Erythroblast (primary cell): ENCODE measurements at places on chromosomes 11 and 22.
A peak's percentile ranks its signal among the peaks of the same experiment; 100 is the strongest.

GRCh38 chr11:124602193-124602592 is 9.0 kb upstream of the PANX3 start:
- no peak for DNase-seq

- no peak for DNase-seq
Observed at GRCh38 chr11:19935507-19935906, 222.9 kb downstream of the NAV2 start.

- no peak for DNase-seq
Observed at GRCh38 chr22:28000361-28000760, 81.3 kb upstream of the PITPNB start.

DNA sequence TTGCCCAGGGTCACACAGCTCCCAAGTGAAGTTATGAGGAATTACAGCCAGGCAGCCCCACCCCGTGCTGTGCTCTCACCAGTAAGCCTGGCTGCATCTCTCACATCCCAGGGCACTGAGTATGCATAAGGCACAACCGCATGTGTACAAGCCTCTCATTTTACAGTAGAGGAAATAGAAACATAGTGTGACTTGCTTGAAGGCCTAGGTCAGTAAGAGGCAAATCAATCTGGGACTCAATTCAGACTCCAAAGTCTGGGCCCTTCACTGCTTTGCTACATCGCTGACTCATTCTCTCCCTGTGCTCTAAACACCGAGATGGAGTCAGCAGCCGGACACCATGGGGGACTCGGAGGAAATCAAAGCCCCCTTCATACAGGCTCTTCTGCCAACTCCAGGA is 7.9 kb downstream of the ABTB2 start:
- DNase-seq: no peak

GRCh38 chr11:117066959-117067358 is 31.3 kb downstream of the SIK3 start:
- no peak for DNase-seq

DNA sequence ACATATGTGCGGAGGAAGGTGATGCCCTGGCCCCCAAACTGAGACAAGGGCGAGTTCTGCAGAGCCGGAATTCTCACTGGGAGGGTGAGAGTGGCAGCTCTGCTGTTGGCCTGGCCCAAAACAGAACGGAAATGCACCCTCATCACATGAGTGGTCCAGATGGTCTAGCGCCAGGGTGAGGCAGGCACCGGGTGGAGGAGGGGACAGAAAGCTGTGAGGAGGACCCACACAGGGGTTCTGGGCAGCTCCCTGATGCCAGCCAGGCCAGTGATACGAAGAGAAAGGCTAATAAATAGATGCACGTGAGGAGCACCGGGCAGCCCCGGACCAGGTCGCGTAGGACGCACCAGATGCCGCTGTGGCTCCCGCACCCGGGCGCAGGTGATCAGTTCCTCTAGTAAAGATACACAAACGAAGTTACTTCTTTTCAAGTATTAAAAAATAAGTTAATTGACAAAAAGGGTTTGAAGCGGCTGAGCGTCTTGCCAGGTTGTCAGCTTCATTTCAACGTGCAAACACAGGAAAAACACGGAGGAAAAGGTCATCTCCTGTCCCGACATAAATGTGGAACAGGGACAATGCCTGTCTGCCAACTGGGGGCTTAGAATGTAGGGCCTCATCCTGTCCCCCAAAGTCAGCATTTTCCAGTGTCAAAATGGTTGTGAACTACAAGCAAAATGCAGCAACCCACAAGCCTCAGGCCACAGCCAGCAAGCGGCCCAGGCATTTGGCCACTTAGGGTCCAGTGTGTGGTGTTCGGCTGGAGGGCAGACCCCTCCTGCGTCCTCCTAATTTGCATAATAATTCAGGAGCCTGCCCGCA is 15.3 kb upstream of the BID start:
- DNase-seq: no peak

DNA sequence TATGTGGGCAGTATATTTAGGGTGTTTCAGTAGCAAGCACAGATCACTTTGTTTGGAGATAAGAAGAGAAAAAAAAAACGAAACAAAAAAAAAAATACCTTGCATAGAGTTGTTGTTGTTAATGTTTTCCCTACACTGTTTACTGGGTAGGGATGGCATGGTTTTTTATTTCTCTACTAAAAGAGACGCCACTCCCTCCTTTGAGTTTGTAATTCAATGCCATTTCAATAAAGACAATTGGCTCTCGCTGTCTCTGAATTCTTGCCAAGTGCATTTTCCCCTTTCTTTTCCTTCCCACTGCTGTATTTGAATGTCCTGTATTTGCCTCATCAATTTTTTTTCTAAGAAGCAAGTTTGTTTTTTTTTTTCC is 213.9 kb upstream of the UBASH3B start:
- DNase-seq: no peak

DNA sequence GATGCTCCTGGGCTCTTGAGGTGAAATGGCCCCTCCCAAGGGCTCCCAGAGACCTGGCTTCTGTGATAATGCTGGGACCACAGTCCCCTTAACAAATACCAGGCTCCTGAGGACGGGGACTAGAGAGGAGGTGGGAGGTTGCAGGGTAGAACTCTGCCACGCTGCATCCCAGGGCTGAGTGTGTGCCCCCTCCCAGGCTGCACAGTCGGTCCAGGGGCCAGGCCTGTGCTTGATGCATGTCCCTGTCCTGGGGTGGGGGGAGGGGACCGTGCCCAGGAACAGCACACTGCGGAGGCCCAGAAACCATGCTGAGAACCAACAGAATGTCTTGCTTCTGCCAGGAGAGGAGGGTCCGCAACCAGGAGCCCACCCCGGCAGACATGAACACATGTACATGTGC is 9.3 kb downstream of the CSF2RB start:
- DNase-seq: no peak

DNA sequence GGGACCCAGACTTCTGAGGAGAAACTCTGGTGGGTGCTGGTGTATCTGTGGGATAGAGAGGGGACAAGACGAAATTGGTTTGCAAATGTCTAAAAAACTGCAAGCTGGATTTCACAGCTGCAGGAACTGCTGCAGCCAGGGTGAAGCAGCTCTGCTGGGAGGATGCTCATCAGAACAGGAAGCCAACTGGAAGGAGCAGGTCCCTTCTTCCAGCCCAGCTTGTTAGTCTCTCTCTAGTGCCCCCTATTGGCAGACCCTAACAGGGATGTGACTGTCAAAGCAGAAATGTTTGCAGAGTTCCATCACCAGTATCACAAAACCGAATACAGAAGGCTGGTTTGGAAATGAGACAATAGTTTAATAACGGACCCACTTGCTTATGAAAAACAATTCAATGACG is 74.8 kb upstream of the SLC22A12 start:
- peak; percentile 46 for DNase-seq

- no peak for DNase-seq
Observed at GRCh38 chr11:37788141-37788877, 1190.3 kb upstream of the RAG2 start.

GRCh38 chr11:3237119-3237518 is 4.9 kb upstream of the MRGPRE start:
- DNase-seq: no peak

- no peak for DNase-seq
Observed at GRCh38 chr11:45056529-45056928, 89.9 kb upstream of the PRDM11 start.

GRCh38 chr22:45880091-45880715 is 96.8 kb downstream of the WNT7B start:
- DNase-seq: no peak

- no peak for DNase-seq
Observed at GRCh38 chr11:133222425-133223330, 309.6 kb downstream of the OPCML start.

- no peak for DNase-seq
Observed at GRCh38 chr11:10918275-10918674, 60.4 kb upstream of the ZBED5 start.
